ENCODE measurements at places on chromosomes 4 and X.

DNA sequence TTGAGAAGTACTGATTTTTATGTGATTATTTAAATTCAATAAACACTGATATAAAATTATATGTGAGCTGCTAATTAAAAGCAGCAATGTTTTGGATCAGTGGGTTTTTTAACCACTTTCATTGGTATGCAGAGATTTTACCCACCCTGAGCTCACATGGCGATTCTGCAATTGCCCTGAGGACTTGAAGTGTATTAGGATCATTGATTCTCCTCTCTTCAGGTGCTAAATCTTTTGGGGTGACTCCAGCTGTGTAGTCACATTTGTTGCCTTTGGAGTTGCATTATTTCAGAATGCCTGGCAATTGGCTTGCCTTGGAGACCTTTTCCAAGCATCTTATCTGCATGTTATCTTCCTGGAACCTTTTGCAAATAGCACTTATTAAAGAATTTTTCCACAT is 51.3 kb downstream of the UGT8 start:
- no peak for DNase-seq

GRCh38 chrX:110086916-110087484 is 84.1 kb downstream of the TMEM164 start:
- no peak for DNase-seq

GRCh38 chr4:75344915-75345314 is 169.3 kb downstream of the RCHY1 start:
- DNase-seq, result no peak

DNA sequence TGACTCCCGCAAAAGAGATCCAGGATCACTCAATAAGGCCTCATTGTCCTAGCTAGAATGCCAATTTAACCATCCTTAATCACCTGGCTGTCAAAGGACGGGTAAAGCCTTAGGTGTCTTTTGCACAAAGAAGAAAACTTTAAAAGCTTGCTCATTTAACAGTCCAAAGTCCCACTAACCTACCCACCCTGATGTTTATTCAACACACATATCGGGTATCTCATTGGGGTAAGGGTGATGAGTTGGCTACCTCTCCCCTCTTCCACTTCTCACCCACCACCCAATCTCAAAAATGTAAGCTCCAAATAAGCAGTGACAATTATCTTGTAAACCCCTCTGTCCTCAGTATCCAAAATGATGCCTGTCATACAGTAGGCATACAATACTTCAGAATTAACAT is 988 bp upstream of the SRD5A3 start:
- DNase-seq, result no peak

DNA sequence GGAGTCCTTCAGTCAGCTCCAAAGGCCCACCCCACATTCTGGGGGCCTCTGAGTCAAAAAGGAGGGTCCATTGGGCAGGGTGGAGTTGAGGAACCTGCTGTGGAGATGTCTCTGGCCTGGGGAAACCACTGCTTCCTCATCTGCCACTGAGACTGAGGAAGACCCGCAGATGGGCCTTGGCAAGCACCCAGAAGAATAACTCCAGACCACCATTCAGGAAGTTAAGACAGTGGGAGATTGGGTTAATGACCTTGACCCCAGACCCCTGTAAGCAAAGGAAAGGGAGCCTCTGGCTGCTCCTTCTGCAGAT is 8.1 kb upstream of the HSD17B10 start:
- no peak for DNase-seq

DNA sequence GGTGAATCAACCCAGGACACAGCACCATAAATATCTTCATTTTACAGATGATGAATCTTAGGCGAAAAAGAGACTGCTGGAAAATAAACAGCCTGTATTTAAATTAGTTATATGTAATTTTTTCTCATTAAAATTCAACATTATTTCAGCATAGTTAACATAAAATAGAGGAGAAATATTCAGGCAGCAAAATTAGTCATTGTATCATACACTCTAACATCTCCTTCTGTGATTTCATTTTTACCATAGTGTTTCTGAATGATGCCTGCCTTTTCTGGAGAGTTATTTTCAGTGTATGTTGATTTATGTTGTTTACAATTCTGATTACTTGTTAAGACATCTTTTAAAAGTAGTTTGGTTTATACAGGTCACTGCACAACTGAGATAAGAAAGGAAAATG is 82.3 kb upstream of the KCNIP4 start:
- no peak for DNase-seq

DNA sequence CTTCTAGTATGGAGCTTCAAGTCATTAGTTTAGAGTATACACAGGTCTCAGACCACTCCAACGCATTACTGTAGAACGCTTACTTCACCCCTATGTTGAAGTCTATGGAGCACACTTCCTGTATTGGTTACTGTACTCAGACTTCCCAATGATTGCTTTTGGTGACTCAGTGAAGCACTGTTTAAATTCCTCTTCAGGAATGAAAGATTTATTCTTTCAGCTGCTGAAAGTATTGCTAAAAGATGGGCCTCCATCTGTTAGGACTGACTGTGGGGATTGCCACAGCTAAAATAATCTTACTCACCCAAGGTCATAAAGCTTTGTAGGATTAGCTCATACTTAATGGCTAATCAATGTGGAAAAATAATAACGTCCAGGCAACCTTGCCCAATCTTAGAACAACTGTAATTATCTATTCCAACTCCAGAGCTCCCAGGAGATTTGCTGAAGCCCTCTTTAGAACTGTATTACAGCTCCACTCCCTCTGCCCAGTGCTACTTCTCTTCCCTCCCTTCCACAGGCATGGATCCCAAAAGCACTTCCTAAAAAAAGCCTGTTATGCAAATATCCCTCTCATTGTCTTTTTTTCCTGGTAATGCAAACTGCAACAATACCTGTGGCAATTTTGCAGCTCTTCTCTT is 281.9 kb upstream of the HS3ST1 start:
- DNase-seq, result no peak

Measured in NCI-H1048 (cell line).